ENCODE measurements at places on chromosomes 4 and X.

DNA sequence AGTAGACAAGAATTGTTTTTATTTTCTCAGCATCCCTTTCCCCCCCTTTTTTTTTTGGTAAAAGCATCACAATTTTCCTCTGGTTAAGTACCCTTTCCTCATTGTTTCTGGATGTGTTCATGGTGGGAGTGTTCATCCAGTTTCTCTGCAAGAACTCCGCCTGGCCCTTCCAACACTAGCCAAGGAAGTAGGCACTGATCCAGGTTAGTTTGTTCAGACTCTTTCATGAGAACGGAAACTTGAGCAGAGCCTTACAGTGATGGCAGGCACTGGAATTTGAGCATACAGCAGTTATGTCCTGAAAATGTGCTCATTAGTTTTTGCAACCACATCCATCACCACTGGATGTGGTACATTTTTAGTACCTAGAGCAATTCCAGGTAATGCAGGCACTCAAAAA lies 336.1 kb upstream of the BOD1L1 start:
- DNase-seq = no peak

DNA sequence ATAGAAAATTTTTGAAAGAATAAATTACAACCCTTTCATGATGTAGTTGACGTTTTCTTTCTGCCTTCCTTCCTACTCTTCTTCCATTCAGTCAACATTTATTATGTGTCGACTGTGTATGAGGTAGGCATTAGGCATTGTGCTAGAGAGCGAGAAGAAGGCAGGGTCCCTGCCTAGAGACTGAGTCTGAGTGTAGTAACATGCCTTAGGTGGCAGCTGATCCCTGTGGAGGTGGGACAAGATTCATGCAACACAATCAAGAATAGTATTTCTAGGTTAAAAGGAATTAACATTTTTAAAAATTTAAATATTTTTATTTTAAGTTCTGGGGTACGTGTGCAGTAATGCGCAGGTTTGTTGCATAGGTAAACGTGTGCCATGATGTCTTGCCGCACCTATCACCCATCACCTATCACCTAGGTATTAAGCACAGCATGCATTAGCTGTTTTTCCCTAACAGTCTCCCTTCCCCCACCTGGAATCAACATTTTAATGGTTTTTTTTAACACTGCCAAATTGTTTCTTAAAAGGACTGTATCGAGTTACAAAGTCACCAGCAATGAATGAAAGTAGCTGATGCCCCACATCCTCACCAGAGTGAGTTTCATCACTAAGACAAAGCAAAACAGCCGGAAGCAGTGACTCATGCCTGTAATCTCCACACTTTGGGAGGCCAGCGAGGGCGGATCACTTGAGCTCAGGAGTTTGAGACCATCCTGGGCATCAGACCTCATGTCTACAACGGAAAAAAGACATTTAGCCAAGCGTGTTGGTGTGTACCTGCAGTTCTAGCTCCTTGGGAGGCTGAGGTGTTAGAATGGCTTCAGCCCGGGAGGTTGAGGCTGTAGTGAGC lies 84.0 kb downstream of the WWC2 start:
- no peak for DNase-seq

DNA sequence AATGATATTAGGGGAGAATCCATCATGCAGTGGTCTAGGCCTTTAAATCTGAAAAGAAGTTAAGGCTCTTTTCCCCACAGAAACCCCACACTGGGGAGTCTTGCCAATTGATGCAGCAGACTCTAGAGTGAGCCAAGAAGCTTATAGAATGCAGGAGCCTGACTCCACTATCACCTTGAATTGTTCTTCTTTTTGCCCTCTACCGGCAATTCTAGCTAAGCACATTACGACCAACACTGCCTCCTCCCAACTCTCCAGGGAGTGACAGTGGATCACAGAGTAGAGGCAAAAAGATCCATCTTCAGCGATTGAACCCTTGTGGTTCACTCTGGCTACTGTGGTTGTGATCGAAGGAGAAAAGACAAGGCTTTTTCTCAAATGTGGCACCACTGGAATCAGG lies 331.5 kb downstream of the NKX6-1 start:
- DNase-seq = no peak

DNA sequence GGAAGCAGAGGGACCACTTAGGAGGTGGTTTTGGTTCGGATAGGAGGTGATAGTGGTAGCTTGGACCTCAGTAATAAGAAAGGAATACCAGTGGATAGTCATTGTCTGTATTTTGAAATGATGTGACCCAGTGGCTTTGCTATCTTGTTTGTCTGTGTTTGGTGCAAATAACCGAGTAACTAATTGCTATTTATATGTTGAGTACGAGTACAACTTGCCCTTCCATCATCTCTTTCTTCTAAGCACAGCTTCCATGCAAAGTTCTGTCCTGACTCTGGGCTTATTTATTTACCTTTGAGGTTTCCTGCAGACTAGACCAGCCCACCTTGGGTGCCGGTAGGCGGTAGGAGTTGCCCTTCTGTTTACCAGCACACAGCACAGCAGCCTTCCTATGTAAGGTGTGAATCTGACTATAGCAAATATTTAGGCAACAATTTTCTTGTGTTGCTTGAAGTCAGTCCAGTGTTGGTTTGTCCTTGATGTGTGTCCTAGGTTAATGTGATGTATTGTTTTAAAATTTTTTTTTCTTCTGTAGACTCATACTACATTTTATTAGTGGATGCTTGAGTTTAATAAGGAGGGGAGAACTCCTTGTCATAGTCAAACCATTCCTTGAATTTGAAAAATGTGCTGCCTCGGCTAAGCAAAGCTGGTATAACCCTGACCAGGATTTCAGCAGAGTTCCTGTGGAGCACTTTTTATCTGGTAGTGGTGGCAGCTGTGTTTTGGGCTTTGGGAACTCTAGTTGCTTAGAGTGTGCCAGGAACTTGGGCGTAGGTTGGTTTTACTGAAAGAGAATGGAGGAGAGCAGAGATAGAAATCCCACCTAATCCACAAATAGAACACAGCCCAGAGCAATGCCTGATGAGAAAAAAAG lies 21.9 kb downstream of the PTTG2 start:
- no peak for DNase-seq

GRCh38 chr4:23392860-23393458 lies 496.9 kb downstream of the PPARGC1A start:
- no peak for DNase-seq

- DNase-seq = no peak
These were observed 4.0 kb downstream of the HNRNPH2 start for GRCh38 chrX:101411984-101412383.

- DNase-seq = no peak
These were observed 1.7 kb upstream of the CENPC start for GRCh38 chr4:67546971-67547370.

GRCh38 chr4:116923389-116923788 lies 162.0 kb downstream of the TRAM1L1 start:
- no peak for DNase-seq

GRCh38 chr4:165537028-165537648 lies 158.3 kb downstream of the CPE start:
- no peak for DNase-seq

DNA sequence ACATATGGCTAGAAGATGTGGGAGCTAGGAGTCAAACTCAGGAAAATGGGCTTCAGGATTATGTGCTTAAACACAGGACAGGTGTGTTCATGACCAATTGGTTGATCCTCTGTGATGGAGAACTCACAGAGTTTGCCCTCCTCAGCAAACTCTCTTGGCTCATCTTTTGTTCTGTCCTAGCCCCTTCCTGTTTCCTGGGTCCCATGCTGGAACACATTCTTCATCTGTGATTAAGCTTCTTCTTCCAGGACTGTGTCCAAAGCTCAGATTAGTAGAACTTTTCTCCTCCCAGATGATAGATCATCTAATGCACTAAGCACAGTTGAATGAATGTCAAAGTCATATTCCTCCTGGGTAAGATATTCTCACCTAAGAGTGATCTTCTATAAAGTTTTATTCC lies 38.8 kb upstream of the TCEANC start:
- DNase-seq = no peak

DNA sequence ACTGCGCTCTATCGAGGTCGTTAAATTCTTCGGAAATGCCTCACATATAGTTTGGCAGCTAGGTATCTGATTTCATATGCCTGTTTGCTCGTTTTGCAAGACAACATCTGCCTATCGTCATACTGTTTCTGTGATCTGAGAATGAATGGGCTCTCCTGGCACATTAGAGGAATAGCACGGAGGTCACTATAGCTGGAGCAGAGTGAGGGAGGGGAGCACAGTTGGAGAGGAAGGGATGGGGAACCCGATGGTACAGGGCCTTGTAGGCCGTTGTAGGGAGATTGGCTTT lies 552 bp downstream of the IKBKG start:
- DNase-seq = no peak

DNA sequence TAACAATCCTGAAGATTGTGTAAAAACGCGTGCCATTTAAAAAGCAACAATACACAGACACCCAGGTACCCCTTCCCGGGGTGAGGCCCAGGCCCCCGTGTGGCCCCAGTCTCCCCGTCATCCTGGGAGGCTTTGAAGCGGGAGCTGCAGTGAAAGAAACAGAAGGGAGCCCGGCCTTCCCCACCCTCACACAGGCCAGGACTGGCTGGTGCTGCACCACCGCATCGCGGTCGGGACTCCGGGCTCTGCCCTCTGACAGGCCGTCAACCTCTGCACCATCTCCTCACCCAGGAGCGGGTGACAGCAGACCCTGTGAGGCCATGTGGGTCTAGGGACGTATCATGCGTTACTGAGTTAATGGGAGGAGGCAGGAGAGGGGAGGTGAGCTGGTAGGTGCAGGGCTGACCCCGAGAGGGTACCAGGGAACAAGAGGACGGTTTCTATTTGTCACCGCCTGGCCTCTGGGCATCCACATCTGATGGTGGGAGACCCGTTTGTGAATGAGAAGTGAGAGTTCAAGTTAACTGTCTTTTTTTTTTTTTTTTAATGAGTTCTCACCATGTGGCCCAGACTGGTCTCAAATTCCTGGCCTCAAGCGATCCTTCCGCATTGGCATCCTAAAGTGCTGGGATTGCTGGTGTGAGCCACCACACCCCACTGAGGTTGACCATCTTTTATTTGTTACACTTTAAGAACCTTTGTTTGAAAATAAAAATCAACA lies 27.3 kb downstream of the PIGG start:
- DNase-seq = peak; percentile 36

GRCh38 chrX:57044245-57044644 lies 48.9 kb upstream of the SPIN3 start:
- DNase-seq = no peak

DNA sequence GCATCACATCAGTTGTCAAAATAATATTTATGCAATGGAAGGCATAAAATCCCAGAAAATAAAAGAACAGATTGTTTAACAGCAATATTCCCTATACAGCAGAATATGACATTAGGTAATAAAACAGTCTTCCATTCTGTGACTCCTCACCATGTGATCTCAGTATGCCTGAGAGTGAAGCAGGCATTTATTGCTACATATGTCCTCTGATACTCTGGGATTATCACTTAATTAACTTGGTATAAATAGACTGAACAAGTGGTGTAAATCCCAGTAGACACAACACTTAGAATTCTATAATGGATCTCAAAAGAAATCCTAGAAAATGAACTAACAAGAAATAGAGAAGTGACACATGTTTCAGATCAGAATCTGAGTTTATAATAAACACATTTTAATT lies 841.3 kb downstream of the PDHA2 start:
- no peak for DNase-seq

- no peak for DNase-seq
These were observed 140.4 kb downstream of the ZNF518B start for GRCh38 chr4:10316851-10317250.

DNA sequence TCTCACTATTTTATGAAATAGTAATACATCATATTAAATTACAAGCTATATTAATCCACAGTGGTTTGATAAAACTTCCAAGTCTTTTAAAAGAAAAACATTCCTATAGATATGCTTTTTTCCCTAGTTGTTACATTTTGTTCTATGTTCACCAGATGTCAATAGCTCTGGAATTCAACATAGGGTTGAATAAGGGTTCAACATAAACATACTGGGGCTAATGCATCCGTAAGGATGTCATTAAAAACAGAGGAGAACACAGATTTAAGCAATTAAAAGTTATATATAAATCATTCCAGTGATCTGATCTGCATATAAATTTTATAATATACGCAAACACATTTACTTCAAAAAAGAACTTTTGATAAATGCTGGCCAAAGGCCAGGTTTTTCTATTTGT lies 32.5 kb downstream of the SULT1B1 start:
- DNase-seq = no peak

DNA sequence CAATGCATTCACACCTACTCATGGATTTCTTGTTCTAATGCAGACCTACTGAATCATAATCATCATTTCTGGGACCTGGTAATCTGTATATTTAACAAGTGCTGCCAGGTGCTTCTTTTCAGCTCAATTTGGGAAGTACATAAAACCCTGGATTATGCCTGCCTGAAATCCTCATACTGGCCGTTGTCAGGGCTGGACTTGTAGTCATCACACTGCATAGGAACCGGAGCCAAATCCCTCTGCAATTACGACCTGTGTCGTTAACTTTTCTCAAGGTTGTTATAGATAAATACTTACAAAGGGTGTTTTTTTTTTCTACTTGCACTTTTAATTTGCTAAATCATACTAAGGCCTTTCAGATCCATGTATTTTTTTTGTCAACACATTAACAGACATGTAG lies 294.9 kb upstream of the PRPS2 start:
- DNase-seq = no peak

GRCh38 chr4:148405161-148405893 lies 36.9 kb downstream of the NR3C2 start:
- DNase-seq = no peak

DNA sequence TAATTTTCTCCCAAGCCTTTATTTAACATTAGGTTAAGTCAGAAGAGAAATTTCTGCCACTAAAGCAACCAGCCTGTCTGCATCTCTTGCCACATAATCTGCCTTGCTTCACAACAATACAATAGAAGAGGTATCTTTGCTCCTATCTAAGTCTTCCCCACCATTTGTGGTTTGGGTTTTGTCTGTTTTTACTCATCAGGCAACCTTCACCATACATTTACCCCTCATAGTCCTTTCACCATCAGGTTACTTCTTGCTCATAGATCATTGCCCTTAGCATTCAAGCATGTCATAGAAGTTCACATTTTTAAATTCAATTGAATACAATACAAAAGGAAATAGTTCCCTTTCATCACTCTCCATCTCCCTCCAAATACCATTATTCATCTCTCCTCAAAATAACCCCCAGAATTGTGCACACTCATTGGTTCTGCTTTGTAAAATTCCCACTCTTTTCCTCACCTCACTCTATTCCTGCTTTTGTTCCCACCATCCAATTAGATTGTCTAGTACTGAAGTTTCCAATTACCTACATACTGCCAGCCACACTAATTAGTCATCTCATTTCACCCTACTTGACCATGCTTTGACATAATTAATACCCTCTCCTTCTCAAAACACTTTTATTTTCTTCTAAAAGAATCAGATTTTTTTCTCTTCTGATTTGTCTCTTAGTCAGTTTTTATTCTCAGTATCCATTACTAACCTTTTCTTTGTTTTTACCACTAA lies 1957.0 kb upstream of the AGA start:
- DNase-seq = no peak

- DNase-seq = no peak
These were observed 17.2 kb downstream of the SMIM31 start for GRCh38 chr4:164771088-164771487.

DNA sequence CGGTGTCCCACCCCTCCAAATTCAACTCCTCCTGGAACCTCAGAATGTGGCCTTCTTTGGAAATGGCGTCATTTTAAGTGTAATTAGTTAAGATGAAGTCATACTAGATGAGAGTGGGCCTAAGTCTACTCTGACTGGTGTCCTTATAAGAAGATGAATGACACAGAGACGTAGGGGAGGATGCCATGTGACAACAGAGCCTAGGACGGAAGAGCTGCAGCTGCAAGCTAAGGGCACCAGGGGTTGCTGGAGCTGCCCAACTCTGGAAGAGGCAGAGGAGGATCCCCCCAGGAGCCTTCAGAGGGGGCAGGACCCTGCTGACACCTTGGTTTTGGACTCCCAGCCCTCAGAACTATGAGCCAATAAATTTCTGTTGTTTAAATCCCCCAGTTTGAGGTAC lies 115.1 kb downstream of the STK32B start:
- DNase-seq = no peak

Data from cardiac septum (tissue), 1 donor.